ENCODE measurements at places on chromosomes 3 and 15. TPM values are rescaled to one million over a fixed set of nuclear protein-coding genes. Genes with fewer than 3 reads are reported as not detected.

DNA sequence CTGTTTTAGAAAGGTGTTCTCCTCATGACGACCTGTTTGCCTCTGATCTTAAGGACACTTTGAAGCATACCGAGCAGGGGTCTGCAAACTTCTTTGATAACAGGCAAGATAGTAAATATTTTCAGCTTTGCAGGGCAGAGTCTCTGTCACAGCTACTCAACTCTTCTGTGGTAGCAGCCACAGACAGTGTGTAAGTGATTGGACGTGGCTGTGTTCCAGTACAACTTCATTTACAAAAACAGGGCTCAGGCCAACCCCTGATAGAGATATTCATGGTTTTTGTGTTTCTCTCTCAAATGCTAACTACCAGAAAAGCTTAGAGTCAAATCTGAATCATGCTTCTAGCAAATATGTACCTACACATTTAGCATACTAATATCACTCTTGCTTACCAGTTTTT, 51.5 kb downstream of the TGFBR2 start:
- H3K27ac ChIP-seq: peak overlapping the region; percentile 76
- no peak overlapping the region for H3K4me3 ChIP-seq
- H3K4me1 ChIP-seq: peaks cover 14% of the 10 kb centered on the region
- no peaks in the 10 kb centered on the region for H3K36me3 ChIP-seq
- H3K27me3 ChIP-seq: no peaks in the 10 kb centered on the region

DNA sequence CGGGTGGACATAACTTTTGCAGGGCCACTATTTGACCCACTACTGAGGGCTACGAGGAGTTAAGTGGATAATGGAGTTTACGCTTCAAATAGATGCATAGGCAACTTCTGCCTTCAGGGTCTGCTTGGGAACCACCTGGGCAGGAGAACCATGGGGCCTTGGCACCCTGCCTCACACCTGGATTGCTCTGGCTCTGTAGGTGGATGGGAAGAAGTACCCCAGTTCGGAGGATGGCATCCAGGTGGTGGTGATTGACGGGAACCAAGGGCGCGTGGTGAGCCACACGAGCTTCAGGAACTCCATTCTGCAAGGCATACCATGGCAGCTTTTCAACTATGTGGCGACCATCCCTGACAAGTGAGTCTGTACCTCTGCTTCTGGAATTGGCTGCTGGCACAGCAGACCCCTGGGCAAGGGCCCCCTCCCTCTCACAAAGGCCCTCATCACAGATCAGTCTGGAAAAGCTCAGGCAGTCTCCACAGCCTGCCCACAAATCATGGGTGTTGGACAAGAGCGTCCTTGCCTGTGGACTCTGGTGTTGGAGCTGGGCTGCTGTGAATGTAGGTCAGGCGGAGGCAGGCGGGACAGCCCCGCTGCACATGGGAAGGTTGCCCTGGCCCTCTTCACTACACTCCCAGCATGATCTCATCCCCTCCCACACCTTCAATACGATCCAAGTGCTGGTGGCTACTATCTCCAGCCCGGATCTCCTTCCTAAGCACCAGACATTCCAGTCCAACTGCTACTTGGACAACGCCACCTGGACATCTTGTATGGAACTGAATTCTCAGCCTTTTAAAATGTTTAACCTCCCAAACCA, 46.7 kb downstream of the MESD start:
- H3K36me3 ChIP-seq: peaks cover 2% of the 10 kb centered on the region
- no peak overlapping the region for H3K4me3 ChIP-seq
- DNase-seq: peak; percentile 60
- no peaks in the 10 kb centered on the region for H3K27me3 ChIP-seq
- no peak overlapping the region for H3K27ac ChIP-seq

DNA sequence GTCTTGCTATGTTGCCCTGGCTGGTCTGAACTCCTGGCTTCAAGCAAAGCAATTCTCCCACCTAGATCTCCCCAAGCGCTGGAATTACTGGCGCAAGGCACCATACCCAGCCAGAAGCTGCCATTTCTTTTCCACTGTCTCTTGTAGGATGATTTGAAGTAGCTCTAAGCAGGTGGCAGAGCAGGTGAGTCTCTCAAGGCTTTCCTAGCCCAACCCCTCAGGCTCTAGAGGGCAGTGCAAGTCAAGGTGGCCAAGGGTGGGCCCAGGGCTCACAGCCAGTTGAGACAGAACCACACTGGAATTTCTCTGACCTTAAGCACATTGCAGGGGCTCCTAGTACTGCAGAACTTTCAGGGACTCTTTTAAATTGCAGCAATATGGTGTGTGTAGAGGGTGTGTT, 15.6 kb upstream of the DAG1 start:
- no peaks in the 10 kb centered on the region for H3K4me1 ChIP-seq
- no peaks in the 10 kb centered on the region for H3K36me3 ChIP-seq
- DNase-seq: no peak
- no peak overlapping the region for H3K4me3 ChIP-seq
- no peak overlapping the region for H3K27ac ChIP-seq

The CAND2 gene
- 4.7 TPM for total RNA-seq

- H3K36me3 ChIP-seq: no peaks in the 10 kb centered on the region
- no peaks in the 10 kb centered on the region for H3K4me1 ChIP-seq
- H3K27ac ChIP-seq: no peak overlapping the region
- no peaks in the 10 kb centered on the region for H3K27me3 ChIP-seq
Measured at GRCh38 chr3:72114773-72115172, 329.8 kb upstream of the PROK2 start.

The KIF9 gene
- total RNA-seq: 9.5 TPM

- H3K27ac ChIP-seq: no peak overlapping the region
- H3K27me3 ChIP-seq: no peaks in the 10 kb centered on the region
- no peaks in the 10 kb centered on the region for H3K36me3 ChIP-seq
- H3K4me1 ChIP-seq: no peaks in the 10 kb centered on the region
- no peak for DNase-seq
- no peak overlapping the region for H3K4me3 ChIP-seq
Measured at GRCh38 chr15:30882849-30883433, 20.8 kb upstream of the FAN1 start.

- no peaks in the 10 kb centered on the region for H3K36me3 ChIP-seq
- no peak for DNase-seq
- no peaks in the 10 kb centered on the region for H3K27me3 ChIP-seq
Measured at GRCh38 chr3:127691489-127691888, 18.7 kb downstream of the ABTB1 start.

- H3K4me3 ChIP-seq: no peak overlapping the region
- no peak overlapping the region for H3K27ac ChIP-seq
- peak; percentile 8 for DNase-seq
- H3K36me3 ChIP-seq: no peaks in the 10 kb centered on the region
- H3K4me1 ChIP-seq: no peaks in the 10 kb centered on the region
Measured at GRCh38 chr15:98611808-98612207, 36.5 kb upstream of the IGF1R start.

DNA sequence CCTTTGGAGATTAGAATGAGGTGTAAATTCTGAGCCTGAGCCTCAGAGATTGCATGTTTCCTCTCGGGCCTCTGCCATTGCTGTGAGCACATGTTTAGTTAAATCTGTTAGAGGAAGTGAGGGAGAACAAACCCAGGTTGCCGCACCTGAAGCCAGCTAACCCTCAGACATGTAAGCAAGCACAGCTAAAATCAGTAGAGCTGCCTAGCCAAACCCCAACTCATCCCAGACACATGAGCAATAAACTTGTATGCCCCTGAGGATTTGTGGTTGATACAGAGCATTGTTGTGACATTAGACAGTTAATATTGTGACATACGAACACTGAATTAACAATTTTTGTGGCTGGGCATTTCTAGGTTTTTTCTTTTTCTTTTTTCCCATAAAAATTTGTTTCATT, 41.9 kb downstream of the NMD3 start:
- no peak for DNase-seq
- peaks cover 4% of the 10 kb centered on the region for H3K36me3 ChIP-seq
- H3K27me3 ChIP-seq: no peaks in the 10 kb centered on the region
- H3K4me1 ChIP-seq: no peaks in the 10 kb centered on the region

DNA sequence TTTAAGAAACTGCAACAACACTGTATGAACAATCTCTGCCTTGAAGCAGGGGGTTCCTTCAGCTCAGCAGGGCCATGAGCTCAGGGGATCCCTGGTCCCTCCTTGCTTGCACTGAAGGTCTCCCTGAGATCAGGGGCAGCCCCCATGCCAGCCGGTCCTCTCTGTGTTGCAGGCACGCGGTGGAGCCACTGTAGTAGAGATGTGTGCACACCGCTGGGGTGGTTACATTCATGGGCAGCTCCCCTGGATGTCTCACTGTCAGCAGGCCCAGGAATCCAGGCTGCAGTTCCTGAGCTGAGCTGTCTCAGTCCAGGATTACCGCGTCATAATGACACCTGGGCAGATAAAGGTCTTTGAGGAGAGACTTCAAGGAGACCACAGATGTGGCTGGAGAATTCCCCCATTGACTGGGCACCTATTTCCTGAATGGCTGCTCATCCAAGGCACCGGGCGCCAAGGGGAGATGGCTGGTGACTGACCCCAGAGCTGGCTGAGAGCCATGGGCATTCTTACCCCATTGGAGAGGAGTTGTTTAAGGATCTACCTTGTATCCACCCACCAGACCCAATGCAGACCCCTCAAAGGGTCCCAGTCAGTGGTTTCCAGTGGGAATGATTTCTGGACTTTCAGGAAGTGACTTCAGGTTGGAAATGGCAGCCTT, 10.4 kb upstream of the KLF13 start:
- H3K27ac ChIP-seq: no peak overlapping the region
- no peak for DNase-seq
- no peaks in the 10 kb centered on the region for H3K4me1 ChIP-seq
- no peaks in the 10 kb centered on the region for H3K36me3 ChIP-seq
- no peak overlapping the region for H3K4me3 ChIP-seq

GRCh38 chr3:134477938-134478337, 7.8 kb downstream of the ANAPC13 start:
- H3K4me3 ChIP-seq: no peak overlapping the region
- H3K27me3 ChIP-seq: no peaks in the 10 kb centered on the region
- DNase-seq: no peak
- peak overlapping the region; percentile 86 for H3K27ac ChIP-seq
- H3K36me3 ChIP-seq: no peaks in the 10 kb centered on the region

The CHRNA3 gene
- 0.48 TPM for total RNA-seq

The MUSTN1 gene
- total RNA-seq: 5.9 TPM

The ARMC8 gene
- 74.4 TPM for total RNA-seq

The C3orf20 gene
- total RNA-seq: 0.15 TPM

DNA sequence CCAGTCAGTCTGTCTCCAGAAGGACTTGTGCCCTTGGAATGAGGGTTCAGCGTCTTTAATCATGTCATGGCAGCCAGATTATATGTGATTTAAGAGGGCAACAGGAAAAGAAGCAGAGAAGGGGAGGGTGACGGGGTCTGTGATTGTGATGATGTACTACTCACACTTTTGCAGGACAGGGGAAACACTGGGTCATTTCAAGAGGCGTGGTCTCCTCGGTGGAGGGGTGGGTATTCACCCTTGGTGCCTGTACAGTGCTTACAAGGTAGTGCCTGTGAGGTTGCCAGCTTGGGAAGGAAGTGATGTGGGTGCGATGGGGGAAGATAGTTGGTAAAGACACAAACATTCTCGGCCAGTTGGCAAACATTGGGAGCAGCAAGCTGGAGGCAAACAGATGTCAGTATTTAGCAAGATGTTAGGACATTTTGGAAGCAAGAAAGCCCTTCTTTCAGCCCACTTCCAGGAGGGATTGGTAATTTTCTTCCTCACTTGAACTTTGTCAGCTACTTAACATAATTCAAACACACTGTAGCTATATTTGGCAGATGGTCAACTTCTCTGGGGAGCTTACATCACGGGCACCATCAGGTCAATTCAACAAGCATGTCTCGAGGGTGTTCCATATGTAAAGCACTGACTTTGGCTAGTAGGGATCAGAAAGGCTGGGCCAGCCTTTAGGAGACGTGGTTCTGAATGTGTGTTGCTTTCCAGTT, 71.4 kb upstream of the ROPN1 start:
- H3K27ac ChIP-seq: peak overlapping the region; percentile 68
- H3K27me3 ChIP-seq: no peaks in the 10 kb centered on the region
- H3K36me3 ChIP-seq: no peaks in the 10 kb centered on the region
- DNase-seq: no peak

- no peaks in the 10 kb centered on the region for H3K4me1 ChIP-seq
- no peaks in the 10 kb centered on the region for H3K27me3 ChIP-seq
- H3K36me3 ChIP-seq: no peaks in the 10 kb centered on the region
- no peak for DNase-seq
- H3K4me3 ChIP-seq: no peak overlapping the region
Measured at GRCh38 chr15:29668120-29668602, 154.1 kb downstream of the TJP1 start.

The RPL39L gene
- 5.4 TPM for total RNA-seq

GRCh38 chr3:57852896-57853295, 96.8 kb downstream of the SLMAP start:
- H3K27ac ChIP-seq: no peak overlapping the region
- H3K4me3 ChIP-seq: no peak overlapping the region
- H3K27me3 ChIP-seq: no peaks in the 10 kb centered on the region
- DNase-seq: no peak
- H3K36me3 ChIP-seq: no peaks in the 10 kb centered on the region

DNA sequence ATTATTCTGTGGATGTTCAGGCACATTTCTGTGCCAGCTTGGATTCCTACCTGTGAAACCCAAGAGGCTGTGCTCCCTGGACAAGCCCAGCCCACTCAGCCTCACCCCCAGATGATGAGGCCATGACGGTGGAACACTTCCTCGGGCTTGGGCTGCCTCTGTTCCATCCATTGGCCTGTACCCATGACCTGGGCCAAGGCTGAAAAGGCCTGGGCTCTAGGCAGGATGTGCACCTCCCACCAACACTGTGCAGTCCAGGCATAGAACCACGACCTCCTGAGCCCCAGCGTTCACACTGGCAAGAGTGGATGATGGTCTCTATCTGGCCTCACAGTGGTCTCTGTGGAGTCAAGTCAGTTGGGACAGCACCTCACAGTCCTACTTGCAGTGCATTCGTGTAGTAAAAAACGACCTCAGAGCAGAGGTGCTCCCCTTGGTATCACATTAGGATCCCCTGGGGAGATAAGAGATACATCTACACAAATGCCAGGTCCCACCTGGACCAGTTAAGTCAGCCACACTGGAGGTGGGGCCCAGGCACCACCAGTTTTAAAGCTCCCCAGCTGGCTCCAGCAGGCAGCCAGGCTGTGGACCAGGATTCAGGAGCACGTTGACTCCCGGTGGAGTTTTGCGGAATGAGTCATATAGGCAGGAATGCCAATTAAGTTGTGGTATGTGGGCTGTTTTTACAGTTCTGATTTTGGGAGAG, 39.0 kb upstream of the IGF1R start:
- H3K4me1 ChIP-seq: no peaks in the 10 kb centered on the region
- H3K27me3 ChIP-seq: peaks cover 6% of the 10 kb centered on the region
- no peak overlapping the region for H3K4me3 ChIP-seq
- peak; percentile 23 for DNase-seq

The ACVR2B gene
- total RNA-seq: 10.2 TPM

DNA sequence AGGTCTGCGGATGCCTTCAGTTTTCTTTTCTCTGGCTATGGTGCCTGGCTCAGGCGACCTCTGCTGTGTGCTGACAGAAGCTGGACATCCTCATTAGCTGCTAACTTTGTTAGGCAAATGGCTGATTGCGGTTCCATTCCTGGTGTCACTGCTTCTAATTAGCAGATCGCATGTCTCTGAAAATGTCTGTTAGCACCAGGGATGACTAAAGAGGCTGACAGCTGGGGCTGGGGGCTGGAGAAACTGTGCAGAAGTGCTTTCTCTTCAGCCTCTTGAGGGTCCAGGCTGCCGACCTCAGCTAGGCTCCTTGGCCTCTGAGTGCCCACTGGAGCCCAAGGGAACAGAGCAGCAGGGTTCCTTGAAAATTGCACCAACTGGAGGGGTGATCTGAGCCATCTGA, 39.3 kb downstream of the CHCHD6 start:
- no peaks in the 10 kb centered on the region for H3K4me1 ChIP-seq
- H3K4me3 ChIP-seq: no peak overlapping the region
- no peaks in the 10 kb centered on the region for H3K27me3 ChIP-seq

GRCh38 chr3:126448893-126449180, 26.9 kb downstream of the ZXDC start:
- H3K4me3 ChIP-seq: no peak overlapping the region
- DNase-seq: no peak
- H3K27ac ChIP-seq: no peak overlapping the region

The SLC27A2 gene
- 3.5 TPM for total RNA-seq
